ENCODE measurements at places on chromosomes 6 and 20.

- no peaks in the 10 kb centered on the region for H3K4me1 ChIP-seq
- H3K27me3 ChIP-seq = peaks cover 9% of the 10 kb centered on the region
- H3K36me3 ChIP-seq = no peaks in the 10 kb centered on the region
- no peak overlapping the region for H3K4me3 ChIP-seq
These were observed 28.9 kb downstream of the PLG start for GRCh38 chr6:160730911-160731310.

GRCh38 chr20:17938871-17939619, 29.5 kb downstream of the SNX5 start:
- H3K36me3 ChIP-seq = peaks cover 27% of the 10 kb centered on the region
- peaks cover 6% of the 10 kb centered on the region for H3K4me1 ChIP-seq
- H3K27me3 ChIP-seq = no peaks in the 10 kb centered on the region

DNA sequence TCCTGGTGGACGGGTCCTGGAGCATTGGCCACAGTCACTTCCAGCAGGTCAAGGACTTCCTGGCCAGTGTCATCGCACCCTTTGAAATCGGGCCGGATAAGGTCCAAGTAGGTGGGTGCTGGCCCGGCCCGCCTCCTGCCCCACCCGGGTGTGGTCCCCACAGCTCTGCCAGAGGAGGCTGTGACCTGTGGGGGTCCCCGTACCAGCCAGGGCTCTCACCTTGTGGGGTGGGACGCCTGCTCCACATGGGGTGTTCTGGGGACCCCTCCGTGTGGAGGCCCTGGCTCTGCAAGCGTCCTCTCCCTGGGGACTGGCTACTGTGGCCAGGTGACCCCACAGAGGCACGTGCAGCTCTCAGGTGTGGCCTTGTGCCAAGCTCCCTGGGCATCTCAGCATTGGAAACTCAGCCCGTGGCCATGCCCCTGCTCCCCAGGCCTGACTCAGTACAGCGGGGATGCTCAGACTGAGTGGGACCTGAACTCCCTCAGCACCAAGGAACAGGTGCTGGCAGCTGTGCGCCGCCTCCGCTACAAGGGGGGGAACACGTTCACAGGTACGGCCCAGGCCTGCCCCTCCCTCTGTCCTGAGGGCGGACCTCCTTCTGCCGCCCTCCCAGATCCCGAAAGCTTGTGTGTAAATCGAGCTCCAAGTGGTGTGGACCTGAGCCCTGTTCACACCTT, 14.7 kb downstream of the COL20A1 start:
- H3K4me3 ChIP-seq = no peak overlapping the region
- H3K36me3 ChIP-seq = peaks cover 2% of the 10 kb centered on the region
- no peak for DNase-seq
- H3K27me3 ChIP-seq = peaks cover 17% of the 10 kb centered on the region
- H3K27ac ChIP-seq = no peak overlapping the region
- H3K4me1 ChIP-seq = no peaks in the 10 kb centered on the region

- H3K4me1 ChIP-seq = peaks cover 11% of the 10 kb centered on the region
- H3K27ac ChIP-seq = no peak overlapping the region
- H3K27me3 ChIP-seq = peaks cover 14% of the 10 kb centered on the region
- H3K36me3 ChIP-seq = no peaks in the 10 kb centered on the region
- no peak overlapping the region for H3K4me3 ChIP-seq
These were observed 21.7 kb upstream of the BNIP5 start for GRCh38 chr6:36358226-36358915.

- H3K4me3 ChIP-seq = no peak overlapping the region
- no peaks in the 10 kb centered on the region for H3K4me1 ChIP-seq
- DNase-seq = no peak
These were observed 141.0 kb downstream of the TBXT start for GRCh38 chr6:166026586-166027126.

GRCh38 chr6:112475083-112475482, 128.0 kb downstream of the RFPL4B start:
- H3K4me3 ChIP-seq = no peak overlapping the region
- DNase-seq = no peak
- no peaks in the 10 kb centered on the region for H3K4me1 ChIP-seq

DNA sequence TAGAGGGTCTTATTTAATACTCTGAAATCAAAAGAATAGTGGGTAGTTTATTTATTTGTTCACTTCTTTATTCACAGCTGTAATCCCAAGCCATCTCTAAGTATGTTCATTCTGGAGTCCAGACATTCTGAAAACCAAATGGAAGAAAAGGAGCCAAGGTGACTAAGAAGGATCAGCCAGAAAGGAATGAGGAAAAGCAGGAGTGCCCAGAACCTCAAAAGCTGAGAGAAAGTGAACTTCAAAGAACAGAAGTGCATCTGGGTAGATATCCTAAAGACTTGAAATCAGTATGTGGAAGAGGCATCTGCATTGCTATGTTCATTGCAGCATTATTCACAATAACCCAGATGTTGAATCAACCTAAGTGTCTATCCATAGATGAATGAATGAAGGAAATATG, 94.8 kb downstream of the VIP start:
- no peak overlapping the region for H3K4me3 ChIP-seq
- H3K36me3 ChIP-seq = no peaks in the 10 kb centered on the region
- H3K4me1 ChIP-seq = no peaks in the 10 kb centered on the region
- no peak overlapping the region for H3K27ac ChIP-seq

DNA sequence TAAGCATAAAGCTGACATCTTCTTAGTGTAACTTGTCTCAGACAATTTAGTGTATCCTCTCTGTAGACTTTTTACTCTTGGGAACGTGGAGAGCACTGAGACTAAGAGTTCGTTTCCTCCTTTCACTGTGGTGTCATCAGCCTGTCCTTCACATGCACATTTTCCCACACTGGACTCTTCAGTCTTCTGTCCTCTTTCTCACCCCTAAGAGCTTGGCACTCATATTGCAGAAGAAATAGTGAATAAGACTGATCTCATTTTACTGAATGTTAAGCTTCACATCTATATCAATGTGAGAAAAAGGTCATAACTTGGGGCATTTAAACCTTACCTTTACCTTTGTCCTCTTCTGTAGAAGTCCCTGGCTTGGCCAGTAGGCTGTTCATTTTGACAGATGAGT, 25.6 kb downstream of the FUCA2 start:
- H3K27ac ChIP-seq = no peak overlapping the region
- DNase-seq = no peak
- H3K4me1 ChIP-seq = no peaks in the 10 kb centered on the region
- no peak overlapping the region for H3K4me3 ChIP-seq

GRCh38 chr6:157322792-157323254, 496 bp downstream of the TMEM242 start:
- H3K27me3 ChIP-seq = no peaks in the 10 kb centered on the region
- H3K36me3 ChIP-seq = peaks cover 9% of the 10 kb centered on the region
- H3K4me1 ChIP-seq = peaks cover 13% of the 10 kb centered on the region

- H3K27me3 ChIP-seq = peaks cover 58% of the 10 kb centered on the region
- no peak overlapping the region for H3K4me3 ChIP-seq
- DNase-seq = no peak
- no peaks in the 10 kb centered on the region for H3K36me3 ChIP-seq
These were observed 43.3 kb upstream of the CTAGE9 start for GRCh38 chr6:131754088-131754487.

- no peaks in the 10 kb centered on the region for H3K4me1 ChIP-seq
- no peak overlapping the region for H3K27ac ChIP-seq
- no peaks in the 10 kb centered on the region for H3K27me3 ChIP-seq
- H3K36me3 ChIP-seq = no peaks in the 10 kb centered on the region
- H3K4me3 ChIP-seq = no peak overlapping the region
These were observed 8.0 kb upstream of the COL21A1 start for GRCh38 chr6:56255349-56255748.

GRCh38 chr6:157959451-157960227, 22.0 kb upstream of the SYNJ2 start:
- no peak for DNase-seq
- peaks cover 6% of the 10 kb centered on the region for H3K4me1 ChIP-seq
- H3K27ac ChIP-seq = no peak overlapping the region
- H3K4me3 ChIP-seq = no peak overlapping the region
- H3K27me3 ChIP-seq = peaks cover 34% of the 10 kb centered on the region
- peaks cover 2% of the 10 kb centered on the region for H3K36me3 ChIP-seq

Data from central memory CD8-positive, alpha-beta T cell (primary cell).